Transverse colon (tissue), 4 donors: ENCODE measurements at places on chromosomes 5 and 9. TPM values are rescaled to one million over a fixed set of nuclear protein-coding genes. Genes with fewer than 3 reads are reported as not detected.
A peak's percentile ranks its signal among the peaks of the same experiment; 100 is the strongest.

GRCh38 chr9:108057421-108058134, 568.0 kb upstream of the KLF4 start:
- DNase-seq: peak; percentile 14

GRCh38 chr9:73059247-73059646, 92.4 kb upstream of the ANXA1 start:
- no peak for DNase-seq

DNA sequence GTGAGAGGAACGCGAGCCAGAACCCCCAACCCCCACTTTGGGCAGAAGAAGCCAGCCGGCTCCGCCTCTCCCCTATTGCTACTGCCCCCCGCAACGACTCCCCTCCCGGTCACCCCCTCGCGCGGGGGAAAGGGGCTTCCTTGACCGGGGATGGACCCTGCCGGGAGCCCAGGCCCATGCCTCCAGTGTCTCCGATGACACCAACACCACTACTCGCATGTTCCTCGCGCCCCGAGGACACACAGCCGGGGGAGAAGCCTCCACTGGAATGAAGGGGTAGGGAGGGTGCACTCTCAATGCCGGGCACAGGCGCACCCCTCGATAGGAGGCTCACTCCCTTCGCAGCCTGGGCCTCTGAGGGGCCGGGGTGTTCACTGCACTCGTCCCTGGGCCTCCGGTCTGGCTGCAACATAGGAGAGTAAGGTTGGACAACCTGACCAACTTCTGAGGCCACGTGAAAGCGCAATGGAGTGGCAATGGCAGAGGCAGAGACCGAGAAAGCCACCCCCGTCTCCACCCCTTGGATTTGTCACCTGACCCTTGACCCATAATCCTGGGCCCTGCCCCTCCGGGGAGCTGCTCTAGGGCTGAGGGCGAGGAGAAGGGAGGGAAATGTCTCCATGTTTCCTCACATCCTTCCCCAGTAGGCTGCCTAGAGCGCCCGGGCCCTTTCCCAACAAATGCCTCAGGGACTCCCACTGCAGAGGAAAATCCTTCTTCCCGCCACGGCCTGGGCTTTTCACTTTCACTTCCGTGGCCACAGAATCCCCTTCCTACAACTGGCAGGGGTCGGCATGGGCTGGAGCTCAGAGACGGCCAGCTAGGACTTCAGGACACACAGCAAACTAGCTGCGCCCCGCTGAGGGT, 1.1 kb upstream of the CNTFR start:
- peak; percentile 62 for DNase-seq

GRCh38 chr9:134972140-134972539, 54.4 kb upstream of the FCN1 start:
- DNase-seq: no peak

- DNase-seq: no peak
Observed at GRCh38 chr5:111694133-111694532, 62.9 kb downstream of the NREP start.

DNA sequence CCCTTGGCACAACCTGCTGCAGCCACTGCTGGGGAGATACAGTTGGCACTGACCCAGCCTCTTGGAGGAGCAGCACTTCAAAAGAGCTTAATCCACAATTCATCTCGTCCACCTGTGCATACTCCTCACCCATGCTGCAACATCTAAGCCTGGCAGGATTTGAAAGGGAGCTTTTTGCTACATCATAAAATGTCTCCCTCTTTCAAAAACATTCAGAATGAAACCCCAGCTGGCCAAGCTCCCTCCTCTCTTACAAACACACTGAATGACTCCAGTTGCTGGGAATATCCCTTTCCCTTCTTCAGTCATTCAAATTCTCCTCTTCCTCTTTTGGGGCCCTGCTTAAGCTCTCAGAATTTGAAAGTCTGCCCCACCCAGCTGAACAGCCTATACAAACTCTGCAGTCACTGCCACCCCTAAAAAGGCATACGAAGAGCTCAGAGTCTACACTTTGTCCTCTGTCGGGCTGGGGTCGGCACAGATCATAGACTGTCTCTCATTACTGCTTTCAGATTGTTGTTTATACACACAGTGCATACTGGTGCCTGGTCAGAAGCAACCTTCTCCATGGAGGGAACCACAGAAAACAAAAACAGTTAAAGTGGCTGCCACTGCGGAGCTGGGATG, 8.8 kb upstream of the C5orf15 start:
- DNase-seq: no peak

DNA sequence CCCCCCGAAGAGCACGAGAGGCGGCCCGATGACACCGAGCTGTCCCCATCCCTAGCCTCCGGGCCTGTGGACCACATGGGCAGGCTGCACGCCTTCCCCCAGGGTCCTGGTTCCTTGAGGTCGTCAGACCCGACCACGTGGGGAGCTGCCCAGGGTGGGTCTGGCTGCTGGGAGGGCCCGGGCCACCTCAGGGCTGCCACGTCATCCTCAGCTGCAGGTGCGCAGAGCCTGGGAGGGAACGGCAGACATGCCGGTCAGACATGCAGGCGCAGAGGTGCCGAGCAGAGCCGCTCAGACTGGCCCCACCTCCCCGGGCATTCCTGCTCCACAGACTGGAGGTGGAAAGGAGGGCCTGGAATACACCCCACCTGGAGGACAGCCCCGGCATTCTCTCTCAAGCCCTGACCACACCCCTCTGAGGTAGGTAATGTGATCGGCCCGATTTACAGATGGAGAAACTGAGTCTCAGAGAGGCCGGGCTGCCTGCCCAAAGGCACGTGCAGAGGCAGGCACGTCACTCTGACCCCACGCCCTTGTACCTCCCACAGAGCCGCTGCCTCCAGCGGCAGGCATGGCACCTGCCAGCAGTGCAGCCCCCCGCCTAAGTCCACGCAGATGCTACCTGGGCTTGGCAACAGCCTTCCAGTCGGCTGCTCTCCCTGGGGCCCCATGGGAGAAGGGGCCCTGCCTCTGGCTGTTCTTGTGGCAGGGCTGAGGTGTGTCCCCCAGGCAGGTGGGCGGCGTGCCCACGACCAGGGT, 649 bp downstream of the CCDC187 start:
- no peak for DNase-seq

DNA sequence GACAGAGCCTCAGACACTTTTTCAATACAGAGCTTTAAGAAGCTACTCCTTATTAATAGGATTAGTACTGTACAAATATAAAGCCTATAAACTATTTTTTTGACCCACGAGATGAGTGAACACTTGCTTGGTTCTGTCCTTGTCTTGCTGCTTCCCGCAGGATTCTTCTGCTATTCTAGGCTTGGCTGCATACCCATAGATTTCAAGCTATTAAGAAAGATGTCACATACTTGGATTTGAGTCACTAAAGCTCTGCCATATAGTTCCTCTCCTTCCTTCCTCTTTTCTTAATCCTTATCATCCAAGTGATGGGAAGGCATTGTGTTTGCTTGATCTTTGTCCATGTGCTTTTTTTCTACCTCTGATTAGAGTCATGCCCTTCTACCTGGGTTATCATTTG, 361.2 kb upstream of the TRPC7 start:
- no peak for DNase-seq

DNA sequence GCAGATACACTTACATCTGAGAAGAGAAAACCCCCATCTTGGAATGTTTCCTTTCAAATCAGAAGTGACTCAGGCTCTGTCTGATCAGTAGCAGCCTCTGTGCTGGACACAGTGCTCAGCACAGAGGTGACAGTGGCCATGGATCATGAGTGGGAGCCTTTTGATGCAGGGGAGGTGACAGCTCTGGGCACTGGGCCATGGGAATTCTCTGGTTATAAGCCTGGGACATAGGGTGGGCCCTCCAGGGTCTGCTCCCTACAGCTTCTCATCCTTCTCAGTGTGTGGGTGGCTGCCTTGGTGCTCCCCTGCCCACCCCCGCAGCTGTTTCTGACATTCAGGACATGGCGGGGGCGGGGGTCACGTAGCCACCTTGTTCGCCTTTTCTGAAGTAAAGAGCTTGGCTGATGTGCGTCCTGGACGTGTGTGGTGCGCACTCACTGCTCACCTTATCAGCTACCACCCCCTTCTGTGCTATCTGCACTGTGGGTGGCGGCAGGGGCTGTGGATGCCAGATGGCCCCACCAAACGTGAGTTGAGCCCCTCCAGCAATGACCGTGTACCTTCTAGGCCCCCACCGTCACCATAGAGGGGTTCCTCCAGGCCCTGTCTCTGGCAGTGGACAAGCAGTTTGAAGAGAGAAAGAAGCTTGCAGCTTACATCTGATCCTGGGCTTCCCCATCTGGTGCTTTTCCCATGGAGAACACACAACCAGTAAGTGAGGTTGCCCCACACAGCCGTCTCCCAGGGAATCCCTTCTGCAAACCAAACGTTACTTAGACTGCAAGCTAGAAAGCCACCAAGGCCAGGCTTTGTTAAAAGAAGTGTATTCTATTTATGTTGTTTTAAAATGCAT, 24.0 kb downstream of the TRIP13 start:
- no peak for DNase-seq

- DNase-seq: no peak
Observed at GRCh38 chr9:78144008-78144381, 91.9 kb upstream of the CEP78 start.

DNA sequence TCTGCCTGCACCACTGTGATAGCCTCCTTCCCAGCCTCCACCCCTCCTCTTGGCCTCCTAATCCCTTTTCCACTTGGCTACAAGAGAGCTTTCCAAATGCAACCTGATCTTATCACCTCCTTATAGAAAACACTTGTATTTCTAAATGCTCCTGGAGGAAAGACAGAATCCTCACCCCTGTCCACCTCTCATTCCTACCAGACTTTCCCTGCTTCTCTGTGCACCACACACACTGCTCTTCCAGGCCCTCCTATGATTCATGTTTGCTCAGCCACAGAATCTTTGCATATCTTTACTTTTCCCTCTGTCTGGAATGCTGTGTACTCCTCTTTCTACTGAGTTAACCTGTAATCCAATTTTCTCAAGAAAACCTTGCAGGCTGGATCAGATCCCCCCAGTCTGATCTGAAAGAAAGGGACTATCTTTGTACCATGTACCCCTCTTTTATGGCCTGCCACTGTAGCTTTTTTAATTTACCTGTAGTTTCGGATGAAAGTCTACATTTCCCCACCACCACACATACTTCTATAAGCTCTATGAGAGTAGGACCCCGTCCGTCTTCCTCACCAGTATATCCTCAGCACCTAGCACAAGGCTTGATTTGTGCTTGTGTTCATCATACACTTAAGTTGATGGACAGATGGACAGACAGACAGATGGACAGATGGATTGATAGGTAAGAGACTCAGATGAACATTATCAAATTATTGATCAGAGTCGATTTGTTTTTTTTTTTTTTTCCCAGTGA, 95.3 kb downstream of the GALNT10 start:
- DNase-seq: no peak

GRCh38 chr9:127561491-127562278, 50.4 kb upstream of the STXBP1 start:
- DNase-seq: peak; percentile 78

DNA sequence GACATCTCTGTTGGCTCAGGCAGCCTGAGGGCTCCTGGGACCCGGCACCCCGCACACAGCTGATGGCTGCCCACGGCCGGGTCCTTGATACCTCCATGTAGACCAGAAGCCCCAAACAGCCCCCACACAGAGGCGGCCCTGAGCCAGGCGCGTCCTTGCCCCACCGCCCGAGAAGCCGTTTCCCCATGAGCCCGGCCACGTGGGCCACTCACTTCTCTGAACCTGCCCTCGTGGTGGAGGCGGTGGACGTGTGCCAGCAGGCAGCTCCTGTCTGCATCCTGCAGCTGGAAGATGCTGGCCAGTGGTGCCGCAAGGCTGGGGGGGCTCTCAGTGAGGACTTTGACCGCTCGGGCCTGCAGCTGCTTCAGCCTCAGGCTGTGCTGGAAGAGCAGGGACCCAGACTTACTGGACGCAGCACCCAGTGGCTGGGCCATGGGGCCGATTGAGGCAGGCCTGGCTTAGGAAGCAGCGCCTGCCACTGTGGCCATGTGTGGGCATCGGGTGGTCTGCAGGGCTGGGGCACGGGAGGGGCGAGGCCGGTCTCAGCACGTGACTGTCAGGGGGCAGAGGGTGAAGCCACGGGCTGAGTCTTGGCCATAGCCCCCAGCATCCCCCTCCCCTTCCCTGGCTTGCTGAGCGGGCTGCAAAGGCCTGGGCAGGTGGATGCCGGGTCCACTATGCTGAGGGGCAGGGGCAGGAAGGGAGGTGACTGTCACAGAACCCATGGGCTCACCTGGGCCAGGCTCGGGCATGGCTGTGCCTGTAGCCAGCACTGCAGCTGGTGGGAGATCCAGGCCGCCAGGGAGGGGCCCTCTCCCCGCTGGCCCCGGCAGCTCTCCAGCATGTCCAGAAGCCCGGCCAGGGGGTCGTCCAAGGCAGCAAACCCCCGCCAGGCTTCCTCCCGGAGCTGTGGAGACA, 50.0 kb downstream of the EXD3 start:
- DNase-seq: no peak

GRCh38 chr5:36478646-36479317, 127.6 kb upstream of the SLC1A3 start:
- DNase-seq: no peak

The TAF11L10 gene
- total RNA-seq: not detected

The UIMC1 gene
- 25.1 TPM for total RNA-seq

The EPB41L4A gene
- 32.9 TPM for total RNA-seq

The PCDHGA4 gene
- total RNA-seq: not detected

The NUTM2G gene
- total RNA-seq: not detected
